ENCODE measurements at places on chromosomes 6 and 20.

GRCh38 chr6:110654096-110654820, 161.0 kb downstream of the CDK19 start:
- no peak for DNase-seq

DNA sequence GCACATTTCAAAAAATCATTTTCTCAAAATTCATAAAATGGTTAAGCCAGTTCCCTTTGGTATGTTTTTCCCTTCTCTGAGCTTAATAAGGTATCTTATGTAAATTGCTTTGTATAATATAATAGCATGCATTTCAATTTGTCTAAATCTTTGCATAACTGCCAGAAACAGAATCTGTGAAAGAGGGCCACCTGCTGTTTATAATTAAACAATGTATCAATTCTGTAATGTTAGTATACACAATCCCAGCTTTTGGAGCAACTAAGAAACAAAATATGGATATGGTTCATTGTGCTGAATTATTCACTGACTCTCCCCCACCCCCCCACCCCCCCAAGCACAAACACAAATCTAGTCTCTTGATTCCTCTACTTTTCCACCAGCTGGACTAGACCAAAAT, 54.8 kb downstream of the GPX5 start:
- DNase-seq: no peak

- DNase-seq: peak; percentile 58
These were observed 17.1 kb downstream of the OR2B2 start for GRCh38 chr6:27894839-27895762.

DNA sequence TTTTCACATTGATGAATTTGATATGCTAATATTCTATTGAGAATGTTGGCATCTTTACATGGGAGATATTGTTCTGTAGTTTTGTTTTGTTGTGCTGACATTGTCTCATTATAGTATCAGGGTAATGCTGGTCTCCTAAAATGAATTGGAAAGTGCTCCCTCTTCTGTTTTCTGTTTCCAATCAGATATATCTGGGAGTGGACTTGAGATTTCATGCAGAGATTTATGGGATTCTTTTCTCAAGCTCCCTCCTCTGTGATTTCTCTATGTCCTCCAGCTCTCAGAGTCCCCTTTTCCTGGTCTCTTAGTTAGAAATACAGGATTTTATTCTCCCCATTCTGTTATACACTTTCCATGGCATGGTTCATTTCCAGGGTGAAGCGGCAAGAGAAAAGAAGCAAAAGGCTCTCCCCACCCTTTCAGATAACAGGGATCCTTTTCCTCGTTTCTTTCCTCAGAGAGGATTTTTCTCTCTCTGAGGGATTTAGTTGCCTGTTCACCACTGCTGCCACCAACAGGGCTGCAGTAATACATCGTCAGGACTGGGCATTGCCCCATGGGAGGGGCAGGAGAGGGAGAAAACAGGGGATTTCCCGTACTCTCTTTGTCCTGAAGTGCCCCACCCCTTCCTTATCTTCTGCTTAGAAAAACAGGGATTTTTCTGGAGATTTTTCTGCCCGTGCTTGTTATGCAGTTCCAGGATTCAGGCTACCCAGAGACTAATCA, 59.3 kb upstream of the STMND1 start:
- no peak for DNase-seq

DNA sequence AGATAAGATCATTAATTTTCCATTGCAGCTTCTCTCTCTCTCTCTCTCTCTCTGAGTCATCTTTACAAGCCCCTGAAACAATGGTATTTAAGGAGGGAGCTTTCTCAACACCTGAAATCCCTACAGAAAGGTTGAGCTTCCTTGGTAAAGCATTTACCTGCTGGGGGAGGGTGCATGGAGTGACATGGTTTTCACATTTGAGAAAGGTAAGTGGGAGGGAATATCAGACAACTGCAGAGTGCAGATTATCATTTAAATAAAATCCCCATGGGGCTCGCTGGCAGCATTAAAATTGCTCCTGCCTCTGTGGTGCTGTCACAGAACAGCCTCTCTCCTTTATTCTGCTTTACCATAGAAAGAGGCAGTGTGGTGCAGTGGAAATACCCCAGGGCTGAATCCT, 10.3 kb upstream of the PDYN start:
- DNase-seq: no peak

DNA sequence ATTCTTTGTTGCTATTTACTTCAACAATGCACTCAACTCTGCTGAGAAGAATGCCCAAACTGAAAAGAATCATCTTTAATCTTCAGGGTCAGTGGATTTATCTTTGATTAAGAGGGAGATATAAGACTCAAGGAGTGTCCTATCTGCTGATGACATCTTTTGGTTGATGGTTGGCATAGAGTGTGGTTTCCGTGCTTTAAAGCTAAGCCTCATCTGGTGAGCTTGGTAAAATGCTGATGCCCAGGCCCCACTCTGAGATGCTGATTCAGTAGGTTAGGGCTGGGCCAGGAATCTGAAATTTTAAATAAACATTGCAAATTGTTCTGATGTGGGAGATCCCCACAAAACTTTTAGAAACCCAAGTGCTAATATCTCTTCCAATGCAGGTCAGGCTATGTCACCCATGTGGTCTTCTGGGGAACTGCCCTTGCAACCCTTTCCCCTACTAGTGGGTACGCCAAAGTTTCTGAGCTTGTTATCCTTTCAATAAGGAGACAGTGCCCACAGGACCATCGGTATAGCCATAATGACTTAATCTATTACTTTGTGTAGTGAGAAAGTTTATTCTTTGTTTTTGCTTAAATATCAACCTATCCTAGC, 68.5 kb upstream of the ARMH2 start:
- DNase-seq: no peak

GRCh38 chr20:43919686-43920403, 5.2 kb downstream of the TOX2 start:
- no peak for DNase-seq

DNA sequence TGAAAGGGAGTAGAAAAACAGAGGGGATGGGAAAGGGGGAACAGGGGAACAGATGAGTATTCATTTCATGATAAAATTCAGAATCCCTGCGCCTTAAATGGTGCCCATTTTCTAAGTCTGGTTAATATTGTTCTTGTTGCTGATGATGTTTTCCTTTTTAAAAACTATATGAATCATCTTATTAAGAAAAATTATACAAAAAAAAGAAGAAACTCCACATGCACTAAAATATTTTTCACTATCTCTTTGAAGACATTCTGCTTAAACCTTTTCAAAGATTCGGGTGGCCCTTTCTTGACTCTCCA, 1.1 kb upstream of the TFAP2B start:
- no peak for DNase-seq

DNA sequence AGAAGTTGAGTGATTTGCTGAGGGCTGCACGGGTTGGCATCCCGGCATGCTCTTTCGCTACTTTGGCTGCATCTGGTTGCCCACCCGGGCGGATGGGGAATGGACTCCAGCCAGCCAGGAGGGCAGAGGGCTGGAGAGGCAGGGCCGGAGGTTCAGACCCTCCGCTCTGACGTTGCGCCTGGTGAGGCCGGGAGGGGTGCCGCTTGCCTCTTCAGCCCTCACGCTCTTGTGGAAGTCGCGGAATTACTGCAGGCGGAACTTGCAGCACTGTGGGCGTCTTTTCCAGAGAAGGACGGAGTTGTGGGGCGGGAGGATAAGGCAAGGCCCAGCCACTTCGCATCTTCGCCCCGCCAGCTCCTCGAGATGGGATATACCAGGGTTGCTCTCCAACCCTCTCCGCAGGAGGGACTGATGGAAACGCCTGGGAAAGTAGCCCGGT, 656 bp downstream of the RTEL1 start:
- DNase-seq: no peak

DNA sequence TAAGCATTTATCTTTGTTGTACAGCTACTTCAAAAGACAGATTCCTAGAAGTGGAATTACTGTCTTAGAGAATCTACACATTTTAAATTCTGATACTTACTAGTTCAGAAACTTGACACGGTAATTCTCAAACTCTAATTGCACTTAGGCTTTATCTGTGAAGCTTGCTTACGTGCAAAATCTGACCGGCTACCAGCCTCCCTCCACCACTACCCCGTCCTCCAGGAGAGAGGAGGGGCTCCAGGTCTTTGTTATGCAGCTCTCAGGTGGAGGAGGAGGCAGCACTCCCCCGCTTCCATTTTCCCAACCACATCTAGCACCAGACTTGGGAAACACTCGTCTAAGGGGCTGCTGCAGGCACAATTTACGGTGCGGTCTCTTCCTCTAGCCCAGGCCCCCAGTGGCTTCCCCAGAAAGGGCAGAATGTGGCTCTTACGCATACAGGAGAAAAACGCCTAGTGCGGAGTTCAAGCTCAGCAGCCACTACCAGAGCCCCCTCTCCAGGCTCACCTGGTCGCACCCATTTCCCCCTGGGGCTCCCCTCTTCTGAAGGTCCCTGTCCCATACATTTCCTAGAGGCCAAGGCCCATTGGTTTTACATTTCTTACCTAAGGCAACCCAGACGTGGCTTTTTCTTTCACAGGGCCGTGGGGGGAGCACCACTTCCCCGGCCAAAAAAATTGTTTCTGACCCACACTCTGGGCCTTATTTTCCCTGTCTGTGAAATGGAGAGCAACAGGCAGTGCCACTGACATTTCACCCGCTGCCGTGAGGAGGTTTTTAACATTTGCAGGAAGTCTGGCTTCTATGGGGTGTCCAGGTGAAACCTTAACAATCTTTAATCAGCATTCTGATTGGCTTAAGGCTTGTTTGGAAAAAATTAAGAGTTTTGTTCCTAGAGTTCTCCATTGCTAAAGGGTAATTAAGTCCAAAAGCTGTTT, 1.6 kb upstream of the TGIF2 start:
- no peak for DNase-seq

DNA sequence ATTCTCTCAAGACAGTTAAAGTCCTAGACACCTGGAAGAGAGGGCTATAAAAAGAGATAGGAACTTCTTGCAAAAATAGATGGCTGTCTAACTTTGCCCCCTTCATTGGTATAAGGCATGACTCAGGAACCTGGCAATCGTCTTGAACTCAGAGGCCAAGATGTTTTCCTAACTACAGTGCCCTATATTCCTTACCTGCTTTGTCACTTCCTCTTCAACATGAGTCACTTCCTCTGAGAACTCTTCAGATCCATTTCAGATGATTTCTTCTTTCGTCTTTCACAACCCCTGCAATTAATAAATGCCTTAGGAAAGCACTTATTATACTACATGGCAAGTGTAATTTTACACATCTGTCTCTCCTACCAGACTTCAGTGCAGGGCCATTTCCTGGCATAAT, 83.5 kb downstream of the HAO1 start:
- no peak for DNase-seq

DNA sequence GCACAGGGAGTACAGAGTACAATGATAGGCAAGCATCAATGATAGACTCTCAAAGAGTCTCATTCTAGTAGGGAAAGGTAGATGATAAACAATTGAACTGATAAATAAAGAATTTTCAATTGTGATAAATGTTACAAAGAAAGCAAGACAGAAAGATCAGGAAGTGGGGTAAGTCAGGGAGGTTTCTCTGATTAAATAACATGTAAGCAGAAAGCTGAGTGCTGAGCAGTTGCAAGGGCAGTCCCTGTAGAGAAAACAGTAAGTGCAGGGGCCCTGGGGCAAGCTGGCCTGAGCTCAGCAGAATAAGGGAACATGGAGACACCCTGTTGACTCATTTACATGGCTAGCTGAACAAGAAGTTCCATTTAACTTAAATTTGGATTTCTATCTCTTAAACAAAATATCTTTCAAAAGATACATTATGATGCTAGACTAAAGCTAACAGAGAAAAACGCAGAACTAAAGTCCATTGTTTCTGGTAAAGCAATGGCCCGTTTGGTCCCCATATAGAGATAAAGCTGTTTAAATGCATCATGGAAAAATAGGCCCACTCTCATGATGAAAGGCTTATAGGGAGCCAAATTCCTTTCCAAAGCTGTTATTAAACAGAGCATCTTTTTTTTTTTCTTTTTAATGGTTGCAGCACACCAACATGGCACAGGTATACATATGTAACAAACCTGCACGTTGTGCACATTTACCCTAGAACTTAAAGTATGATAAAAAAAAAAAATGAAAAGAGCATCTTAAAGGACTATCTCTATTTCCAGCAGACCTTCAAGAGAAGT, 5.3 kb upstream of the TNFAIP3 start:
- DNase-seq: no peak

GRCh38 chr20:56422076-56422823, 10.2 kb downstream of the CASS4 start:
- no peak for DNase-seq

GRCh38 chr6:109345986-109346385, 36.3 kb downstream of the CD164 start:
- no peak for DNase-seq

DNA sequence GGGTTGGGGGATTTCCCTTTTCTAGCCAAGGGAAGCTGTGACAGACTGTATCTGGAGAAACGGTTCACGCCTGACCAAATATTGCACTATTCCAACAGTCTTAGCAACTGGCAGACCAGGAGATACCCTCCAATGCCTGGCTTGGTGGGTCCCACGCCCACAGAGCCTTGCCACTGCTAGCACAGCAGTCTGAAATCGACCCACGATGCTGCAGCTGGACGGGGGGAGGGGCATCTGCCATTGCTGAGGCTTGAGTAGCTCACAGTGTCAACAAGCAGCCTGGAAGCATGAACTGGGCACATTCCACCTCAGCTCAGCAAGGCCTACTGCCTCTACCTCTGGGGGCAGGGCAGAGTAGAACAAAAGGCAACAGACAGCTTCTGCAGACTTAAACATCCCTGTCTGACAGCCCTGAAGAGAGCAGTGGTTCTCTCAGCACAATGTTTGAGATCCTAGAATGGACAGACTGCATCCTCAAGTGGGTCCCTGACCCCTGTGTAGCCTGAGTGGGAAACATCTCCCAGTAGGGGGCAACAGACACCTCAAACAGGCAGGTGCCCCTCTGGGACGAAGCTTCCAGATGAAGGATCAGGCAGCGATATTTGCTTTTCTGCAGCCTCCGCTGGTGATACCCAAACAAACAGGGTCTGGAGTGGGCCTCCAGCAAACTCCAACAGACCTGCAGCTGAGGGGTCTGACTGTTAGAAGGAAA, 89.9 kb upstream of the ECI2 start:
- DNase-seq: no peak

Data from activated CD4-positive, alpha-beta T cell treated with anti-CD3 and anti-CD28 coated beads for 4 hours (primary cell).